ENCODE measurements at places on chromosomes 12 and 14.

DNA sequence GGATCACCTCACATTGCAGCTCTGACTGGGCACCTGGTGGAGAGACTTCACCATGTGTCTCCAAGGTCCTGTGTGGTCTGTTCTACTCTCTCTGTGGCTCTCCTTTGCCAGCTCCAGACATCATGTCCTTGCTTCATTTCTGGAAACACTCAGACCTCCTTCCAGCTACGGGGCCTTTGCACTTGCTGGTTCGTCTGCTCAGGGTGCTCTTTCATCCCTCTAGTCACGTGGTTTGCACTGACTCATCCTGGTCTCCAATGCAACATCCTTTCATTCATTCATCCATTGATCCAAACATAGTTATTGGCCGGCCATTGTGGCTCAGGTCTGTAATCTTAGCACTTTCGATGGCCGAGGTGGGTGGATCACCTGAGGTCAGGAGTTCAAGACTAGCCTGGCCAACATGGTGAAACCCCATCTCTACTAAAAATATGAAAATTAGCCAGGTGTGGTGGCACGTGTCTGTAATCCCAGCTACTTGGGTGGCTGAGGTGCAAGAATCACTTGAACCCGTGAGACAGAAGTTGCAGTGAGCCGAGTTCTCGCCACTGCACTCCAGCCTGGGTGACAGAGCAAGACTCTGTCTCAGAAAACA lies 23.9 kb upstream of the CCDC63 start:
- DNase-seq, result no peak

DNA sequence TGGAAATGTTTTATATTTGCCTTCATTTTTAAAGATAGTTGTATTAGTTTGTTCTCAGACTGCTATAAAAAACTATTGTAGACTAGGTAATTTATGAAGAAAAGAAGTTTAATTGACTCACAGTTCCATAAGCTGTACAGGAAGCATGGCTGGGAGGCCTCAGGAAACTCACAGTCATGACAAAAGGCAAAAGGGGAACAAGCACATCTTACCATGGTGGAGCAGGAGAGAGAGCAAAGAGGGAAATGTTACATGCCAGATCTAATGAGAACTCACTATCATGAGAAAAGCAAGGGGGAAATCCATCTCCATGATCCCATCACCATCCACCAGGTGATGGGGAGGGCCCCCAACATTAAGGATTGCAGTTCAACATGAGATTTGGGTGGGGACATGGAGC lies 35.5 kb upstream of the UNC79 start:
- DNase-seq, result no peak

GRCh38 chr12:65615118-65615517 lies 209.2 kb upstream of the HMGA2 start:
- no peak for DNase-seq

- DNase-seq, result no peak
These were observed 133.0 kb downstream of the KIF26A start for GRCh38 chr14:104271391-104271790.

DNA sequence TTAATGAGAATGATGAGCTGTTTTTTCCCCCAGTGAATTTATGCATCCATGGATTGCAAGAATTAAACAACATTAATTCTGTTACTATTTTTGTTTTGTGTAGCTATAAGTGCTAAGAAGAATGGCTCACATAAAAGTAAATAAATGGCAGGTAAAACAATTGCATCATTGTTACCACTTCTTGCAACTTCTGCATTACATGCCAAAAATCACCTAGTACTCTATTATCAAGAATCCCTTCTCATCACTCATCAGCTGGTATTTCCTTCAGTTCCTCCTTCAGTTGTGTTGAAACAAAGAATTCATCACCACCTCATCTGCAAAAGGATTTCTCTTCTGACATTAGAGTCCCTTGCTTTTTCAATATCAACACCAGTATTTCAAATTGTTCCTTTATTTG lies 773 bp downstream of the A2M start:
- no peak for DNase-seq

DNA sequence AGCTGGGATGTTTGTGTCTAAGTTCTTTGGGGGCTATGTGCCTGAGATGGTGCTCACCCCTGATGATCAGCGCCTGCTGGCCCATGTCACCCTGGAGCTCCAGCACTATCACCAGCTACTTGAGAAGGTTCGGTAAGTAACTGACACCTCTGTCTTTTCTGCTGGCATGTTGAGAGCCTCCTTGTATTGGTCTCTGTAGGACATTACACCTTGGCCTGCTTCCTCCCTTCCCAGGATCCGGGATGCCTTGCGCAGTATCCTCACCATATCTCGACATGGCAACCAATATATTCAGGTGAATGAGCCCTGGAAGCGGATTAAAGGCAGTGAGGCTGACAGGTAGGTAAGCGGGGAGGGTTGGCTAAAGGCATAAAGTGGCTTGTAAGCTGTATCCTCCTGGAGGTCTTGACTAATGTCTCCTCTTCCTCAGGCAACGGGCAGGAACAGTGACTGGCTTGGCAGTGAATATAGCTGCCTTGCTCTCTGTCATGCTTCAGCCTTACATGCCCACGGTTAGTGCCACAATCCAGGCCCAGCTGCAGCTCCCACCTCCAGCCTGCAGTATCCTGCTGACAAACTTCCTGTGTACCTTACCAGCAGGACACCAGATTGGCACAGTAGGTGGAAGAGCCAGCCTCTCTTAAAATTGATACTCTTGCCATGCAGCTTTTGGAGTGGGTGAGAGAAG lies 5.5 kb downstream of the DDIT3 start:
- DNase-seq, result no peak

GRCh38 chr14:75088566-75089373 lies 19.3 kb downstream of the ZC2HC1C start:
- peak; percentile 55 for DNase-seq

DNA sequence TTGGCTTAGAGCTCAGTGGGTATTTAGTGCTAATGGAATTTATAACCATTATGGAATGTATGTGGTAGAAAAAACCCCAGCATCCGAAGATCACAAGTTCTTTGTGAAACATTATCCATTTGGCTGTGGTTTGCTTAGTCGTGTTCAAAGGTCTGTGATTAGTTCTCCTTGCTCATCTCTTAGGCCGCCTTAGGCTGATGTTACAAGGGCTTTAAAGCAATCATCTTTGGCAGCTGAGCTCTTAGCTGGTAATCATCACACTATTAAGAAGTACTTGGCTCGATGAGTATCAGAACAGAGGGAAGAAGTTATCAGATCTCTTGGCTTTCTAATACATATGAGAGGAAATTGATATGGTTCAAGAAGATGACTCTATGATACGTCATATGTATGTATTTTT lies 124.1 kb upstream of the E2F7 start:
- no peak for DNase-seq

DNA sequence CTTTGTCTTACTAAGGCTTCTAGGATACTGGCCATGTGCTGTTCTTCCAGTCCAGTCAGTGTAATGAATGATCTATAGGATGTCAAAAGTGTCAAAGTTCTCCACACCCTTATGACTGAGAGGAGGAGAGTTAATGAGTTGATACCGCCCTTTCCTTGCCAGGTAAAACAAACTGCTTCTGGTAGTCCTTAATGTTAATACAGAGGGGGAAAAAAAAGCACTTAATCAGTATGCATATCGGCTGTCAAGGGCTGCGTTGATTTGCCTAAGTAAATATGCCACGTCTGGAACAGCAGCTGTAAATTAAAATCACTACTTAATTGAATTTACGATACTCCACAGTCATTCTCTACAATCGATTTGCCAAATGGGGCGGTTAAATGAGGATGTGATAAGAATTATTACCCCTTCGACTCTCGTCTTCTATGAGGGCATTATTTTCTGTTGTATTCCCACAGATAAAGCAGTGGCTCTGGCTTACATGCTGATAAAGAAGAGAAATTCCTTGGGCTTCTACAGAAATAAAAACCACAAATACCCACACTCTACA lies 416.0 kb downstream of the KCNH5 start:
- DNase-seq, result no peak

DNA sequence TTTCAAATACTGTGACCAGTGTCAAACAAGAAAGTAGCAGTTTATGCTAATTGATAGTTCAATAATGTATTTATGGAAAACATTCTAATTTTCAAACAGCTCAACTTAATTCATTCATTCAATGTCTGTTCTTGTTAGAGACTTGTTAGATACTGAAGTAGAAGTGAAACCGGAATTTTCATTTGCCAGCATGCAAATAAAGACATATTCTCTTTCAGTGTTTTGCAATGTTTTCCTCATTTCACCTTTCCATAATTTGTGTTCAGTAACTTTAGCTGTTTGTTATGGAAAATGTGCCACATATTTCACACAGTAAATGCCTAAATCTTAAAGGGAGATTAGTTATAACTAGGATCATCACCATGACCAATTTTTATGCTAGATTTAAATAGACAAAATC lies 21.2 kb downstream of the TAS2R50 start:
- DNase-seq, result no peak

DNA sequence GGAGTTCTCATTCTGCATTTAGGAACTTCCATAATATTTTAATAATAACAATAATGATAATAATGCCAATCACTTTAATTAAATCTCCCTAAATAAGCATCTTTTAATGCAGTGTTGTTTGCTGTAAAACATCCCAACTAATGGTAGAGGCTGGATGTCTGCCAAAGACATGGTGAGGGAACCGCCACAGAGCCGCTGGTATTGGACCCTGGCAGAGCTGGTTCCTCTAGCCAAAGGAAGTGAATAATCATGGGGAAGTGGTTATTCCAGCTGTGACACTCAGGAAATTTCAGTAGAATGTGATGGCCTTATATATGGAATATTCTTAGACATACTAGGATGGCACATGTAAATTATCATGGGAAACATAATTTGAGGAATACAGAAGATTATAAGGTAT lies 483.3 kb downstream of the ZFP36L1 start:
- DNase-seq, result peak; percentile 48

DNA sequence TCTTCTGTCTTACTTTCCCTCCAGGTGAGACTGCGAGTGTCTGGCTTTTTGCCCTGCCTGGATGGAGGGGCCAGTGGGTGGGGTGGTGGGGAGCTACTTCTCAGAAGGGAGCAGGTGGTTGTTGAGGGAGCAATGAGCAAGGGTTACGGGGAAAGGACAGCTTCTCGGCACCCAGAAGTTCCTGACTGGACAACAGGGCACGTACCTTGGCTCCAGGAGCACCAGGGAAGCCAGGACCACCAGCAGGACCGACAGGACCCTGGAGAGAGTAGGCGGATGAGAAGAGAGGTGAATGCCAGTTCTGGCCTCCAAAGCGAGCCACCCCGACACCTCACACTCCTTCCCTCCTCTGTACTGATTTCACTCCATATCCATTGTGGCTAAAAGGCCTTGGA lies 15.3 kb downstream of the COL2A1 start:
- DNase-seq, result no peak

DNA sequence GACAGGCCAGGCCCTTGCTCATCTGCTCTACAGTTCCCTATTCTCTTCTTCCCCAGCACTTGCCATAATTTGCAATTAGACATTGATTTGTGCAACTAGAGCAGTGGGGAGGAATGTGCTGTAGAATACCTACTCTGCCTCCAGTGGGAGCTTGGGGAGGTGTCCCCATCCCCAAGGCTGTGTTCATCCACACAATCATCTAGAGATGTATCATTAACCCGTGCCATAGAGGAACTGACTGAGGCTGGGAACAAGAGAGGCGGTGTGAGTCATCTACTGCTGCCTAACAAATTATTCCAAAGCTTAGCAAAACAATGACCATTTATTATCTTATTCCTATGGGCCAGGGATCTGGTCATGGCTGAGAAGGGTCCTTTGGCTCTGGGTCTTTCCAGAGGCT lies 5.1 kb upstream of the OTUB2 start:
- DNase-seq, result no peak

DNA sequence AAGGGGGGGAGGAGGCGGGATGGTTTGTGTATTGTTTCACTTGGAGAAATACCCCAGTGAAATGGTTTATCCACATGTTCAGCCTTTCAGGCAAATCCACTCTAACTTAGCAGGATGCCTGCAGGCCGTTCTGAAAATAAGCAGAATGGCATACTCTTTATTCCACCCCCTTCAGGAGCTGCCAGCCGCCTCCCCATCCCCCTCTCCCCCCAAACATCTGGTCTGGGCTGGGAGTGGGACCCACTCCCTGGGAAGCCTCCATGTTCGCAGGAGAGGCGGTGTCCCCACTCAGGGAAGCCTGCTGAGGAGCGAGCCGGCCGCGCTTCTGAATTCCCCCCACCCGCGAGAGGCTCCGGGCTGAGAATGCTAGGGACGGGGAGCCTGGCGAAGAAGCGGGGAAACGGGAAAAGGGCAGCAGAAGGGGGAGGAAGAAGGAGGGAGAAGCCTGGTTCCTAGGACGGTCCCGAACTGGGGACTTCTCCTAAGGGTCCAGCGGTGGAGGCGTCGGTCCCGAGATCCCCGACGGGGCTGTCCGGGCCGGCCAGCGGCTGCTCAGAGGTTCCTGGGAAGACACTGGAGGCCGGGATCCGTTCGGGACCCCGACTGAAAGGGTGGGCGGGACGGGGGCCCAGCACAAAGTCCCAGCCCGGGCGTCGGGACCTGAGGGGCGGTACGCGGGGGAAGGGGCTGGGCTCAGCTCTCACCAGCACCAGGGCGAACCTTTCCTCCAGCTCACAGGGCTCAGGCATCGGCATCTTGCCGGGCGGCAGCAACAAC lies 666 bp downstream of the FMNL3 start:
- DNase-seq, result no peak

GRCh38 chr14:57816568-57817284 lies 49.2 kb downstream of the SLC35F4 start:
- DNase-seq, result no peak

GRCh38 chr12:122206111-122206881 lies 2.8 kb downstream of the B3GNT4 start:
- no peak for DNase-seq

DNA sequence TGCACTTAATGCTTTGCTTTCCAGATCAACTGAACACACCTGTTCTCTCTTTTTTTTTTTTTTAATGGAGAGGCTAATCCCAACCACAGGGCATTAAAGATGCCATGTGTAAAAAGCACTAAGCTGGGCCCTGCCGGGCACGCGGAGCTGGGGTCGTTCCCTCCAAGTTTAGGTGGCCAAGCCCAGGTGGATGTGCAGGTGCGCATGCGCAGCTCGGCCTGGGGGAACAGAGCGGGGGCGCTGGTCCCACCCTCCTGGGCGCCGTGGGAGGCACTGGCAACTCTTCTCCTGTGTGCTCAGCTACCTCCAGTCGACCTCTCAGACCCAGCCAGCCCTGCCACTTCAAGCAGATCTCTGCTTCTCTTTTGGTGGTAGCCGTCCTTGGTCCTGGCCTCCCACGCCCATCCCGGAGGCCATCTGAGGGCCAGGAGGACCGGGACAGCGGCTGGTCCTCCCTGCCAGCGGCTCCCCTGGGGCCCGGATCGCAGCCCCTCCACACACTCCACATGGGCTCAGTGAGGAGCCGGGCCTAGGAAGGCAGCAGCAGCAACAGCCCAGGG lies 679.3 kb downstream of the BCL11B start:
- DNase-seq, result no peak

DNA sequence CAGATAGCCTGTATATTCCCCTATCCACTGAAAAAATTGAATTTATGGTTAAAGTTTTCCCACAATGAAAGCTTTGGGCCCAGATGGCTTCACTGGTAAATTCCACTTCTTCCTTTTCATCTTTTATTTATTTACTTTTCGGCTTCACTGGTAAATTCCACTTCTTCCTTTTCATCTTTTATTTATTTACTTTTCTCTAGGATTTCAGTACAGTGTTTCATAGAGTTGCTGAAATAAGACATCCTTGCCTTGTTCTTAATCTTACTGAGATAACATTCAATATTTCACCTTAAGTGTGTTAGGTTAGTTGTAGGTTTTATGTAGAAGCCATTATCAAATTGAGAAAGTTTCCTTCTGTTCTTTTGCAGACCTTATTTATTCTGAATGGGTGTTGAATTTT lies 18.9 kb upstream of the KLRG1 start:
- DNase-seq, result no peak

- no peak for DNase-seq
These were observed 161.4 kb downstream of the STXBP6 start for GRCh38 chr14:24888532-24888931.

- no peak for DNase-seq
These were observed 36.3 kb downstream of the DAD1 start for GRCh38 chr14:22552827-22553076.

Data from NCI-H1105 (cell line).